Fibroblast of pulmonary artery (primary cell): ENCODE measurements at places on chromosomes 16 and 17.

DNA sequence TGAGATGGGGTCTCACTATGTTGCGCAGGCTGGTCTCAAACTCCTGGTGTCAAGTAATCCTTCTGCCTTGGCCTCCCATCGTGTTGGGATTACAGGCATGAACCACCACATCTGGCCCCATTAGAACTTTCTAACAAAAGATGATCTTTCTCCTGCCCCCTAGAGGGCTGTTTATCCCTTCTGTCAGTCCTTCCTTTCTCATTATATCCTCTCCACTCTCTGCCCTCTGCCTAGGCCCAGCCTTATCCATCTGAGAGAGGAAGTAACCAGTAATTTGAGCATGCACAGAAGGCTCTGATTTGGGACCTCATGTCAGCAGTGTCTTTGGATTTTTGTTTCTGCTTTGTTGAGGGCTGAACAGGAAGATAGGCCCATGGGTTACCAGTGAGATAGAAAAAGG is 4.4 kb upstream of the DHX40 start:
- DNase-seq: peak; percentile 30

GRCh38 chr16:1320097-1320496 is 10.7 kb downstream of the UBE2I start:
- no peak for DNase-seq

DNA sequence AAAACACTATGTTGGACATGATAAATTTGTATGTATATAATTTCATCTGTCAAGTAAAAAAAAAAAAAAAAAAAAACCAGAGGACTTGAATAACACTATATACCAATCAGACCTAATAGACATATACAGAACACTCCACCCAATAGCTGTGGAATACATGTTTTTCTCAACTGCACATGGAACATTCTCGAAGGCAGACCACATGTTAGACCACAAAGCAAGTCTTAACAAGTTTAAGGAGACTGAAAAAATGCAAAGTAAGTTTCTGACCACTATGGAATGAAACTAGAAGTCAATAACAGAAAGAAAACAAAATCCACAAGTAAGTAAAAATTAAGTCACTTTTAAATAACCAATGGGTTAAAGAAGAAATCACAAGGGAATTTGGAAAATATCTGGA is 8.4 kb upstream of the CNTNAP4 start:
- DNase-seq: no peak

DNA sequence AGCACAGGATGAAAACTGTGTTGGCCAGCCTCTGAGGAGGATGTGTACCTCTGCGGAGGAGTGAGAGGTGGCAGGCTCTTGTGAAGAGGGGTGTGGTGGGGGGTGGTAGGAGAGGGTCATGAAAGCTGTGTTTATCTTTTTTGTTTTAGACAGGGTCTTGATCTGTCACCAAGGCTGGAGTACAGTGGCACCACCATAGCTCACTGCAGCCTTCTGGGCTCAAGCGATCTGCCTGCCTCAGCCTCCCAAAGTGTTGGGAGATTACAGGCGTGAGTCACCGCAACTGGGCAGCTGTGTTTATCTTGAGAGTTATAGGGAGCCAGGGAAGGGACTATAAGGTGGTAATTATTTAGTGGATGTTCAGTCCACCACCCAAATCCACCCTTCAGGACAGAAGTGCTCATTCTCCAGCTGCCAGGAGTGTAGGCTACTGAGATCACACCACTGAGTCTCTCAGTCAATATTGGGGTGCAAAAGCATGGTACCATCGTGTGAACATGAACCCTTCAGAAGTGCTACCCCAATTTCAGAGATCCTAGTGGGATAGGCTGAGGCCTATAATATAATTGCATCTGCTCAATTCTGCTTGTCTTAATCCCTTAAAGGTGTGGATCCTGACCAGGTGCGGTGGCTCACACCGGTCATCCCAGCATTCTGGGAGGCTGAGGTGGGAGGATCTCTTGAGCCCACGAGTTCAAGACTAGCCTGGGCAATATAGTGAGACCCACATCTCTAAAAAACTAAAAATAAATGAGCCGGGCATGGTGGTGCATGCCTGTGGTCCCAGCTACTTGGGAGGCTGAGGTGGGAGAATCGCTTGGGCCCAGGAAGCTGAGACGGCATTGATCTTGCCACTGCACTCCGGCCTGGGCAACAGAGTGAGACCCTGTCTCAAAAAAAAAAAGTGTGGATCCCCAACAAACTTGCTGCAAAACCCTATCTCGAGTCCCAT is 788 bp upstream of the EXOC3L1 start:
- DNase-seq: peak; percentile 29

GRCh38 chr17:79969906-79970305 is 65.8 kb downstream of the TBC1D16 start:
- no peak for DNase-seq

DNA sequence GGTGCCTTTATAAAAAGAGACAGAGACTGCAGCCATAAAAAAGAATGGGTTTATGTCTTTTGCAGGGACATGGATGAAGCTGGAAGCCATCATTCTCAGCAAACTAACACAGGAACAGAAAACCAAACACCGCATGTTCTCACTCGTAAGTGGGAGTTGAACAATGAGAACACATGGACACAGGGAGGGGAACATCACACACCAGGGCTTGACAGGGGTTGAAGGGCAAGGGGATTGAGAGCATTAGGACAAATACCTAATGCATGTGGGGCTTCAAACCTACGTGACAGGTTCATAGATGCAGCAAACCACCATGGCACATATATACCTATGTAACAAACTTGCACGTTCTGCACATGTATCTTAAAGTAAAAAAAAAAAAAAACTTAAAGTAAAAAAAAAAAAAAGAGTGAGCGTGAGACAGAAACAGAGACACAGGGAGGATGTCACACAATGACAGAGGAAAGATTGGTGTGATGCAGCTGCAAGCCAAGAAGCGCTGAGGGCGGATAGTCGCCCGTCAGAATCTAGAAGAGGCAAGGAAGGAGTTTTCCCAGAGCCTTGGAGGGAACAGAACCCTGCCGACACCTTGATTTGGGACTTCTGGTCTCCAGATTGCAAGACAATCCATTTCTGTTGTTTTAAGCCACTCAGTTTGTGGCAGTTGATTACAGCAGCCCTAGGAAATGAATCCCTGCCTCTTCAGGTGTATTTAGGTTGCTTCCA is 27.4 kb upstream of the TNS4 start:
- no peak for DNase-seq

- DNase-seq: no peak
These were observed 405.0 kb downstream of the WWOX start for GRCh38 chr16:78504401-78504851.

DNA sequence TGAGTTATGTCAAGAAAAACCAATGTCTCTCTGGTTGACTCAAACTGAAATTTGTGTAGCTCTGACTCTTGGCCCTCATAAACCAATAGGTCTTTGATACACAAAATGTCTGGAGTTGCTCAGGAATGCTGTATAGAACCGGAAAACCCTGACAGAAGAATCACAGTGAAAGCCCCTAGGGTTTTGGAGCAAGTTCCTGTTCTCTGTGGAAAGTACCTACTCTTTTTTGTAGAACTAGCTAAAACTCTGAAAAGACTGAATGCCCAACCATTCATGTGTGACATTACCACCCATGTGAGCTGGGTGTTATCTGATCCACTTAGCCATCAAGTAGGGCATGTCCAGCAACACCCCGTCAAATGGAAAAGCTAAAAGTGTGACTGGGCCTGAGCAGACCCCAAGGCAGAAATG is 28.8 kb downstream of the CCL4 start:
- no peak for DNase-seq

DNA sequence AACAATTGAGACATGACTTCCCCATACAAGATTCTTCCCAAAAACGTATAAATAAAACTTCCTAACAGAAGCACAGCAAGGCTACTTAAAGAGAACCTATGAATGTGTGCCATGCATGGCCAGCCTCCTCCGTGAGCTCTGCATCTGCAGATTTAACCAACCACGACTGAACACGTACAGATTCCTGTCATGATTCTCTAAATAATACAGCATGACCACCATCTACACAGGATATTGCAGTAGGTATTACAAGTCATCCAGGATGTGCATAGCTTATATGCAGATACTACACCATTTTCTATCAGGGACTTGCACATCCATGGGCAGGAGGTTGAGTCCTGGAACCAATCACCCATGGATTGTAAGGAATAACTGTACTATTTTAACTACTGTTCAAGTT is 1.4 kb upstream of the QRICH2 start:
- no peak for DNase-seq

DNA sequence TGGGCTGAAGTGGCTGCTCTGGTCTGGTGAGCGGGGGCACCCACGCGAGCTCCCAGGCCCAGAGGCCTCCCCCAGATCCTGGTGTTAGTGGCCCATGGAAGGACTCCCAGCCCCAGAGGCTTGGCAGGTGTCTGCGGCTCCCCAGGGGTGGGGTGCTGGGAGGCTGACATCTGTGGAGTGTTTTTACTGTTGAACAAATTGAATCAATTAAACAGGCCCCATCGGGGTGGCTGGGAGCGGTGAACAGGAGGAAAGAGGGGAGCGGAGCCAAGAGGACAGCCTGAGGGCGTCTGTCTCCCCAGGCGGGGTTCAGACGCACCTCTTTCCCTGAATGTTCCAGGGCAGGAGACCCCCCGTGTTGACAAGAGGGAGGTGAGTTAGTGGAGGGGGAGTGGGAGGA is 29.9 kb downstream of the ACTG1 start:
- no peak for DNase-seq

DNA sequence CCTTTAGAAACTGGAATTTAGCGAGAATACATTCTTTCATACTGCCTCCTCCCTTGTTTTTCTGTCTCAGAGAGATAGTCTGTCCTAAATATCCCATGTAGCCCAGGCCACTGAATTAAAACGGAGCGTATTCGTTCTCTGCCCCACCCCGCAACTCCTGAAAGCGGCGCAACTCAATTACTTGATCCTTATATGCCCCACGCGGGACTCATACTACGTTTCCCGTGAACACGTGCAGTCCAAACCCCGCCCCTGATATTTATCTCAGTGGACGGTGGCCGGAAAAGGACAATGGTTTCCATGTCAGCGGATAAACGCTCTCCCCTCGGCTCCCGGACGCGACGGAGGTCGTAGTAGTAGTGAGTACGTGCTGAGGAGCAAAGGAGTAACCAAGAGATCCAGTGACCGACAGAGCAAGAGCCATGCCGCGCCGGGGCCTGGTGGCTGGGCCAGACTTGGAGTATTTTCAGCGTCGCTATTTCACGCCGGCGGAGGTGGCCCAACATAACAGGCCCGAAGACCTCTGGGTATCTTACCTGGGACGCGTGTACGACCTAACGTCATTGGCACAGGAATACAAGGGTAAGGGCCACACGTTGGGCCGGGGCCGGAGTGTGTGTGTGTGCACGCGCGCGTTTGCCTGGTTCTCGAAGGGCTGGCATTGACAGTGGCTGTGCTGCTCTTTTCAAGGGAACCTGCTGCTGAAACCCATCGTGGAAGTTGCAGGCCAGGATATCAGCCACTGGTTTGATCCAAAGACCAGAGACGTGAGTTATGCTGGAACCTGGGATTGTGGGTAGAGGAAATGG is at the start of gene CYB5D1:
CYB5D1 (plus strand) TSS at position 291 of the 809 bp plus-strand sequence; CDS start at position 423, 132 bp downstream.
- DNase-seq: peak; percentile 94

DNA sequence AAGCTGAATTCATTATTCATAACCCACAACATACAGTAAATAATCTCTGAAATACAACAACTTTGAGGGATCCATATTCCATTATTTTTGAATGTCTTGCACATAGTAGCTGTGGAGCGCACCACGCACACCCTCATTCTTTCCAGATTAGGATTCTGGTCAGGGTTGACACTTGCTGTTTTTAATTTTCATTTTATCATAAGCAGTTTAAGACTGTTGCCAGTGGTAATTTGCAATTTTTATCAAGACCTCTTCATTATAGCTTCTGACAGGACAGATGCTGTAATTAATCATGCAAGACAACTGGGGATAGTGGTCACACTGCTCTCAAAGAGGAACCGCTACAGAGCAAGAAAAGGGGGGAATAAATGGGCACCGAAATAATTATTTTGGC is 109.7 kb downstream of the TOX3 start:
- no peak for DNase-seq

- no peak for DNase-seq
These were observed 176.1 kb upstream of the CDH5 start for GRCh38 chr16:66190411-66190810.

DNA sequence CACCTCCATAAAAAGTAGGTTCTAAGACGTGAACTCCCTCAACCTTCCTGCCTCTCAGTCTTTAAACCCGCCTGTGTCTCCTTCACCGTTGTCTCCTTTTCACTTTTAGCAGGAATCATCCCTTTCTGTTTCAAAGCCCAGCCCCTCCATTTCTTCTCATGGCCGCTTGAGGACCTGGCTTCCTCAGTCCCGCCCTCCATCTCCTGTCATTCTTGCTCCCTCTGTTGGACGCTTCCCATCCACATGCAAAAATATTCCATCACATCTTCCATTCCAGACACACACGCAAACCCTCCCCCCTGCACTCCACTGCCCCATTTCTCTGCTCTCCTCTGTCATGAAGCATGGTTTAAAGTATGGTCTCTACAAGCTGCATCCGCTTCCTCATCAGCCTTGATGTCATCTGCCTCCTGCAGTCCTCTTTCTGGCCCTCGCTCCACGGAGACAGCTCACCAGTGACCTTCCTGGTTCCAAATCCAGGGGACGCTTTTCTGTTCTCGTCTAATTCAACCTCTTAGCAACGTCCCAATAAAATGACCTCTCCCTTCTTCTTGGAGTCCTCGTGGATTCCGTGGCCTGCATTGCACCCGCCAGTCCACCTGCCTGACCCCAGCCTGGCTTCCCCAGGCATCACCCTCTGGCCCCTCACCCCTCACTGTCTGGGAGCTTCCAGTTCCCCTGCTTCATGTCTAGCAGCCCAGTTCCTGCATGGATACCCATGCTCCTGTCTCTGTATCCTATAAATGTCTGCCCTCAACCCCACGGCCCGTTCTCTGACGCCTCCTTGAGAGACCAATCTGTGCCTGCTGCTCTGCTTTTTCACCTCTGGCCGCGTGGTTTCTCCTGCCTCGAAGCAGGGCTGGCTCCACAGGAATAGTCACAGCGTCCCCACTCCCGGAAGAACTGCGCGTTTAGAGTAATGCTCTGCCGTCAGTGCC is 26.2 kb downstream of the ANKRD40 start:
- DNase-seq: peak; percentile 87

DNA sequence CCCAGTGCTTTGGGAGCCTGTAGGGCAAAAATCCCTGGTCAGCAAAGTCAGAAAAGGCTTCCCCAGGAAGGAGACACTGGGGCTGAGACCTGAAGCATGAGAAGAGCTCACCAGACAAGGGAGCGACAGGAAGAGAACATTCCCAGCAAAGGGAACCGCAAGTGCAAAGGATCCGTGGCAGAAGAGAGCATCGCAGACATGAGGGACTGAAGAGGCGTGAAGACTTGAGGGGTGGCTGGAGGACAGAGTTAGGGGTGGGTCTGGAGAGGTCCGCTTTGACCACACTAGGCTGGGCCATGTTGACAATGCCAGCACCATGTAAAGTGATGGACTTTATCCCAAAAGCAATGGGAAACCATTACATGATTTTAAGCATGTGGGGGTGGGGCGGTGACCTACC is 128.1 kb upstream of the IRX3 start:
- no peak for DNase-seq

GRCh38 chr16:46807336-46807735 is 23.6 kb downstream of the C16orf87 start:
- DNase-seq: no peak

GRCh38 chr17:68579194-68579927 is 21.8 kb downstream of the FAM20A start:
- no peak for DNase-seq
